AG09319 (cell line): ENCODE measurements at places on chromosomes 11 and 22.
A peak's percentile ranks its signal among the peaks of the same experiment; 100 is the strongest.

- no peak for DNase-seq
These were observed at the start of gene NOX4 for GRCh38 chr11:89490981-89491690. TSS of gene NOX4 (minus strand) at chr11:89491375. CDS start at chr11:89491246, 129 bp downstream.

DNA sequence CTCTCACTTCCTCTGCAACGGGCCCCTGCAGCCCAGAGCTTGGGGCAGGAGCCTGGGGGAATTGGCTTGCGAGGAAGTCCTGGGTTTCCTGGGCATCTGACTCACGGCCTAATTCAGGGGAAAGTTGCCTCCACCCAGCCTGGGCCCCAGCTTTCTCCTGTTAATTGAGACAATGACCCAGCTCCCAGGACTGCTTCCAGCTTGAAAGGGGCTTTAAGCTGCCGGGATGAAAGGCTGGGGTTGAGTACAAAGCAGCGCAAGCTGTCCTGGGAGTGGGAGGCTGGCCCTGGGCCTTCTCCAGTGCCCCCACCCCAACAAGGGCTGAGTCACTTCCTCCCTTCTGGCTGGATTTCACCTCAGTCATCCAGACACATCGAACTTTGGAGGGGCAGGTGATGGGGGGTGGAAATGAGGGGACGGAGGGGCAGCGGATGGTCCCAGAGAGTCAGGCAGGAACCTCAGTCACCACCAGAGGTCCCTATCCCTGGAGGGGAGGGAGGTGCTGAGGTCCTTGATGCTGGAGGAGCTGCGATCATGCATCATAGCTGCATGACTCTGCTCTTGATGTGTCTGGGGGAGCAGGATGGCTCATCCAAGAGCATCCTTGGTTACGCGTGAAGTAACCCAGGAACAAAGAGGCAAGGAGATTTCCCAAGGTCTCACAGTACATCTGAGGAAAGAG, 30.1 kb upstream of the OAF start:
- DNase-seq: no peak

GRCh38 chr11:125457814-125458343, 38.2 kb downstream of the FEZ1 start:
- peak; percentile 25 for DNase-seq

GRCh38 chr11:47295385-47295784, 25.5 kb downstream of the MADD start:
- no peak for DNase-seq

- no peak for DNase-seq
These were observed 60.1 kb downstream of the SOX6 start for GRCh38 chr11:16296273-16296672.

- DNase-seq: no peak
These were observed 23.3 kb downstream of the ST3GAL4 start for GRCh38 chr11:126378763-126379162.

DNA sequence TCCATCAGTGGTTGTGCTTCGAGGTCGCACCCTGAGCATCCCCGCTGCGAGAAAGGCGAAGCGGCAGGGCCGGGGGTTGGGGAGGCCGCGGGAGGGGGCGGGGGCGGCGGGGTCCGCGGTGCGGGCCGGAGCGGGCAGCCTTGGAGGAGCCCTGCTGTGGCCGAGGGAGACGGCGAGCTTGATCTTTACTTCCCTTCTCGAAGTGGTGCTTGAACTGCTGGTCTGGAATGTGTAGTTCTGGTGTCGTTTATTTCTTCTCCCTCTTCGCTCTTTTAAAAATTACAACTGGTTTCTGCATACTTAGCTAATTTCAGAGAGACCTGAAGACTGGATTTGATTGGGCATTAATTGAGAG, 1.1 kb downstream of the APLP2 start:
- DNase-seq: no peak

GRCh38 chr11:119532551-119532950, 109.6 kb upstream of the THY1 start:
- DNase-seq: no peak
